ENCODE measurements at places on chromosomes 13 and 19.

DNA sequence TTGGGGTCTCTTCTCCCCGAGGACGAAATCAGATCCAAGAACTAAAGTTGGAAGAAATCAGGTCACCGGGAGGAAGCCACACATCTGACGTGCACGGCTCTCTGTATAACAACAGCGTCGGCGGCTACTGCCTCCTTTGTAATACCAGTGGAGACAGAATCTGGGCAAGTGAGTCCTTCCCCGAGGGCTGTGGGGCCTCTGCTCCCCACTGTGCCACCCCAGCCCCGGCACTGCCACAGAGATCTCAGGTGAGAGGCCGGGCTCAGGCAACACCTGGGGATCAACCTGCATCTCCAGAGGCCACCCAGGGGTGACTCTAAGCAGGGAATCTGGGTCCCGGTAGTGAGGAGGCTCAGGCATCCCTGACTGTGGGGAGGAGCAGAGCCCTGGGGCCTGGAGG lies 33.7 kb upstream of the C13orf46 start:
- no peak overlapping the region for H3K27ac ChIP-seq
- no peak for DNase-seq
- no peaks in the 10 kb centered on the region for H3K36me3 ChIP-seq
- H3K4me3 ChIP-seq = no peak overlapping the region
- H3K4me1 ChIP-seq = no peaks in the 10 kb centered on the region

GRCh38 chr19:49506575-49507105 lies 5.8 kb upstream of the FCGRT start:
- H3K4me1 ChIP-seq = peaks cover 15% of the 10 kb centered on the region
- H3K36me3 ChIP-seq = no peaks in the 10 kb centered on the region
- no peak overlapping the region for H3K27ac ChIP-seq
- no peak overlapping the region for H3K4me3 ChIP-seq

- H3K4me3 ChIP-seq = no peak overlapping the region
- no peak for DNase-seq
These were observed 553.1 kb downstream of the IRS2 start for GRCh38 chr13:109233293-109233692.

DNA sequence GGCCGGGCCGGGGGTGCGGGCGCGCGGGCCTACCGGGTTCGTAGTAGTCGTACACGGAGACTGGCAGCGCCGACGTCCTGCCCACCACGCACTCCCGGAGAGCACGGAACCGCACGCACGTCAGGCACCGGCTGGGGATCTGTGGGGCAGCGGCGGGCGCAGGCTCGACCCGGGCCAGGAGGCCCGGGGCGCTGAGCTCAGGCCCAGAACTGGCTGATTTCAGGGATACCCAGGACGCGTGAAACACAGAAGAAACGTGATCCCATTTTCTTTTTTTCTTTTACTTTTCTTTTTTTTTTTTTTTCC lies 9.0 kb downstream of the F2RL3 start:
- H3K27ac ChIP-seq = peak overlapping the region; percentile 73
- DNase-seq = no peak
- no peaks in the 10 kb centered on the region for H3K27me3 ChIP-seq
- H3K4me3 ChIP-seq = peak overlapping the region; percentile 54
- H3K4me1 ChIP-seq = peaks cover 13% of the 10 kb centered on the region

DNA sequence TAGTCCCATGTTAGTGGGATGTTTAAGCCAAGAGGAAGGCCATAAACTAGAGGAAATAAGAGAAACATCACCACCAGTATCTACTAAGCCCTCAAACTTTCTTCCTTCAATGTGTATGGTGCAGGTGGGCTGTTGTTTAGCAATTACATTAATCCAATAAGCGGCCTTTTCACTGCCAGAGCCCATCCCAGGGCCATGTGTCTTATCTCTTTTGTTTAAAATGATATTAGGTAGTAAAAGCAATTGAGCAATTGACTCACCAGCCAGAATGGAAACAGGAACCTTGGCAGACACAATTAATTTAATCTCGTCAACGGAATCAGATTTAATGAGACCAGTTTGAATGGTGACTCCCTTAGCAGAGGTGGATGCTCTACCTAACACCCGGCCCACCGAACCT lies 1503.5 kb downstream of the UQCRFS1 start:
- no peaks in the 10 kb centered on the region for H3K27me3 ChIP-seq
- DNase-seq = no peak
- no peaks in the 10 kb centered on the region for H3K36me3 ChIP-seq
- no peaks in the 10 kb centered on the region for H3K4me1 ChIP-seq

GRCh38 chr19:40810160-40810559 lies 11.2 kb downstream of the EGLN2 start:
- H3K27ac ChIP-seq = peak overlapping the region; percentile 79
- H3K36me3 ChIP-seq = peaks cover 17% of the 10 kb centered on the region
- no peaks in the 10 kb centered on the region for H3K27me3 ChIP-seq
- H3K4me3 ChIP-seq = peak overlapping the region; percentile 51
- H3K4me1 ChIP-seq = peaks cover 80% of the 10 kb centered on the region
- no peak for DNase-seq

DNA sequence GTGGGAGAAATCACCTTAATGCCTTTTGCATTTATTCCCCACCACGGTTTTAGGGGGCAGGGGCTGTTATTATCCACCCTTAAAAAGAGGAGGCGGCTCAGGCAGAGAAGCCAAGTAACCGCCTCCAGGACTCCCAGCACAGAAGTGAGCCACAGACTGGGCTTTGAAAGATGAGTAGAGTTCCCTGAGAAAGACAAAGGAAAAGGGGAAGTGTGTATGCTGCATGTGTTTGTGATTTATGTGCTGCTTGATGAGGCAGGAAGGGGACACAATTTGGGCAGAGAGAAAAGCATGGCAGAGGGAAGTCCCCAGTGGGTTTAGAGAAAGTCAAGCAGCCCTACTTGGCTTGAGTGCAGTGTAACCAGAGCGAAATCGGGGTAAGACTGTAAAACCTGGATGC lies 85.0 kb downstream of the DOCK9 start:
- H3K27me3 ChIP-seq = no peaks in the 10 kb centered on the region
- DNase-seq = no peak
- H3K4me3 ChIP-seq = no peak overlapping the region
- H3K27ac ChIP-seq = no peak overlapping the region

DNA sequence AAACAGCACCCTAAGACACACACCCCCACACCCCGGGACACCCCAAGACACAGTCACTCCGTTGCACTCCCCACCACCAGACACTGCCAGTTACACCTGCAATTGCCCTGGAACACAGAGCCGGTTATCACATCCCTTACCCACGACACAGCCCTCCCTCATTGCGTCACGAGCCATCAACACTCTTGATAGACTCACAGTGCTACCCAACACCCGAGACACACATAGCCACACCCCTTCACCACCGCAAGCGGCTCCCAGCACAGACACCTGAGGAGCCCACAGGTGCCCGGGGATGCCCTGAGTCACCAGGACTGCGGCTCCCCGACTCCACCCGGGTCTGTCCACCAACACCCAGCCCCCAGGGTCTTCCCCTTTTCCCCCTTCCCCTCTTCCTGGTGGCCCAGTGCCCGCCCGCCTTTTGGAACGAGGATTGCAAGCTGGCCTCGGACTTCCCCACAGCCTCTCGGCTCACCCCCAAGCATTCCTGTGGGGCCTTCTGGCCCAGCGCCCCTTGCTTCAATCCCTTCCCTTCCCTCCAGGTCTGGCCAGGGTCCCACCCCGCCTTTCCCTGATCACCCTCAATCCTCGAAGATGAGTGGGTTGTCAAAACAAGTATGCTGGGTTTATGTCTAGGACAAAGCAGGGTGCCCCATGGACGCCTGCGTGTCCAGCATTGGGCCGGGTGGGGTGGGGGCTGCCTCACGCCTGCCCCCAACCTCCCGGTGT lies 1.7 kb upstream of the PTGER1 start:
- peaks cover 49% of the 10 kb centered on the region for H3K4me1 ChIP-seq
- H3K27me3 ChIP-seq = no peaks in the 10 kb centered on the region
- peaks cover 35% of the 10 kb centered on the region for H3K36me3 ChIP-seq
- DNase-seq = no peak
- peak overlapping the region; percentile 34 for H3K27ac ChIP-seq
- H3K4me3 ChIP-seq = no peak overlapping the region

- peak overlapping the region; percentile 27 for H3K27ac ChIP-seq
- no peaks in the 10 kb centered on the region for H3K27me3 ChIP-seq
- no peak for DNase-seq
- H3K36me3 ChIP-seq = peaks cover 99% of the 10 kb centered on the region
- no peak overlapping the region for H3K4me3 ChIP-seq
These were observed 11.6 kb downstream of the TPM4 start for GRCh38 chr19:16087940-16088339.

GRCh38 chr13:97019236-97019635 lies 25.0 kb upstream of the OXGR1 start:
- H3K27me3 ChIP-seq = no peaks in the 10 kb centered on the region
- no peaks in the 10 kb centered on the region for H3K36me3 ChIP-seq
- H3K4me1 ChIP-seq = no peaks in the 10 kb centered on the region
- no peak for DNase-seq

DNA sequence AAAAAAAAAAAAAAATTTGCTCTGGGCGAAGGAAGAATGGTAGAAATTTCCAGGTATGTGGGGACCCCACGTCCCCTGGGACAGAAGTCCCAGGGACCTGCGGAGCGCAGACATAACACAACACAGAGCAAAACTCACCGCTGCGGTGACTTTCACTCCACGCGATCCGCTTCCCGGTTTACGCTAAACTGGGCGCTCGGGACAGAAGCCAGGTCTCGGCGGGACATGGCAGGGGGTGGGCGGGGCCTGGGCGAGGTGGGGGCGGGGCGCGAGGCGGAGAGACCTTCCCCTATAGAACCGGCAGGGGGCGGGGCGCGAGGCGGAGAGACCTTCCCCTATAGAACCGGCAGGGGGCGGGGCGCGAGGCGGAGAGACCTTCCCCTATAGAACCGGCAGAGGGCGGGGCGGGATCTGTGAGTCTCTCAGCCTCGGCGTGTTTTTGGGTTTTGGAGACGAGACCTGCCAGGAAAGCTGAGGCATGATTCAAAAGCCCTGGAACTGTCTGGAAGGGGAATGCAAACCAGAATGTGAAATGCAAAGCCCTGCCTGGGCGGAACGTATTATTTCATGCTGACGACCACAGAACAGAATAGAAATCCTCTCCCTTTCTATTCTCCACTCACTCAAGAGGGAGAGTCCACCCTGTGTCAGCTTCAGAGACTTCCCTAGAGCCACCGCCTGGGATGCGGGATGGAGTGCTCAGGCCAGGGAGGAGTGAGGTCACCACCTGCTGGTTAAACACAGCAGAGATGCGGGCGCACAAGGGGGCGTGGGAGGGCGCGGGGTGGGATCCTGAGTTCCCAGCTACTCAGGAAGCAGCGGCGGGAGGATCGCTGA lies 20.2 kb upstream of the ERVV-1 start:
- H3K4me1 ChIP-seq = peaks cover 13% of the 10 kb centered on the region
- H3K27me3 ChIP-seq = no peaks in the 10 kb centered on the region
- H3K27ac ChIP-seq = peak overlapping the region; percentile 86
- peak overlapping the region; percentile 59 for H3K4me3 ChIP-seq

GRCh38 chr13:112325920-112326645 lies 50.1 kb upstream of the SPACA7 start:
- H3K4me3 ChIP-seq = no peak overlapping the region
- no peaks in the 10 kb centered on the region for H3K4me1 ChIP-seq
- no peak for DNase-seq
- no peaks in the 10 kb centered on the region for H3K27me3 ChIP-seq

DNA sequence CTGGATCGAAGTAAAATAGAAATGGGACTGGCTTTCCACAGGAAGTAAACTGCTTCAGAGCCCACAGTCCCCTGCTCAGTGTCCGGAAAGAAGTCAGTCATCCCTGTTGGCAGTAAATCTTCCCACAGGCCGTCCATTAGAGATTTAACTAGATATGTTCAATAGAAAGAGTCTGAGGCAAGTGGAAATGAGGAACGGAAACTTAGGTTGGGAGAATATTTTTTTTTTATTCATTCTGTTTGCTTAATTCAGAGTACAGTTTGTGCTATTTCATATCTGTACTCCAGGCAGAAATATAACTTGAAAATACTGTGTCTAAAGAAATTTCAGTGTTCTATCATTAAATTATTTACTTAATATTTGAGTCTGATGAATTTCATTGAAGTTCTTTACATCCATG lies 22.7 kb downstream of the SLC25A15 start:
- H3K4me1 ChIP-seq = no peaks in the 10 kb centered on the region
- no peak overlapping the region for H3K27ac ChIP-seq
- no peaks in the 10 kb centered on the region for H3K27me3 ChIP-seq
- H3K36me3 ChIP-seq = no peaks in the 10 kb centered on the region
- no peak overlapping the region for H3K4me3 ChIP-seq
- DNase-seq = no peak

GRCh38 chr13:26024558-26024957 lies 27.3 kb downstream of the SHISA2 start:
- H3K27me3 ChIP-seq = no peaks in the 10 kb centered on the region
- no peaks in the 10 kb centered on the region for H3K36me3 ChIP-seq
- no peaks in the 10 kb centered on the region for H3K4me1 ChIP-seq
- H3K4me3 ChIP-seq = no peak overlapping the region
- peak; percentile 58 for DNase-seq
- no peak overlapping the region for H3K27ac ChIP-seq

- no peak overlapping the region for H3K27ac ChIP-seq
- no peaks in the 10 kb centered on the region for H3K4me1 ChIP-seq
- no peak overlapping the region for H3K4me3 ChIP-seq
- DNase-seq = no peak
These were observed 363.8 kb upstream of the PCDH20 start for GRCh38 chr13:61779456-61779855.

- no peak overlapping the region for H3K4me3 ChIP-seq
- H3K27me3 ChIP-seq = no peaks in the 10 kb centered on the region
- no peak for DNase-seq
- no peaks in the 10 kb centered on the region for H3K36me3 ChIP-seq
- peaks cover 25% of the 10 kb centered on the region for H3K4me1 ChIP-seq
These were observed 21.1 kb upstream of the NDUFS7 start for GRCh38 chr19:1362387-1363257.

DNA sequence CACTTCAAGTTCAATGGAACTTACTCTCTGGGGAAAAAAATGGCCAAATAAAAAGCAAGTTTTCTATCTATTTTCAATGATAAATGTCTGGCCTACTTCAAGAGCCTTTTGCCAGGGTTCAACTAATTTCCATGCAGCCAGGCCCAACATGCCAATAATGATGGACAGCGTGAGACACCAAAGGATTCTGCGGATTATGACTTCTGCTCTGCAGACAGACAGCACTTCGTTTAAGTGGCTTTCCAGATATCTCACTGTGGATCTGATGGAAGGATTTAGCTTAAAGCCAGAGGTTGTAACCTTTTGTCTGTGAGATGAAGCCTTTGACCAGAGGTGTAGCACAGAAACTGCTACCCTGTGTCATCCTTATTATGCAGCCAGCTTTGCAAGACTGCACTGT lies 614.2 kb downstream of the DCT start:
- no peak overlapping the region for H3K4me3 ChIP-seq
- H3K4me1 ChIP-seq = no peaks in the 10 kb centered on the region
- H3K27me3 ChIP-seq = no peaks in the 10 kb centered on the region
- no peak for DNase-seq

- H3K27me3 ChIP-seq = no peaks in the 10 kb centered on the region
- H3K4me1 ChIP-seq = peaks cover 66% of the 10 kb centered on the region
- H3K36me3 ChIP-seq = peaks cover 11% of the 10 kb centered on the region
These were observed 787 bp downstream of the ZNF580 start for GRCh38 chr19:55641426-55642152.
